ENCODE measurements at places on chromosomes 4 and X.

DNA sequence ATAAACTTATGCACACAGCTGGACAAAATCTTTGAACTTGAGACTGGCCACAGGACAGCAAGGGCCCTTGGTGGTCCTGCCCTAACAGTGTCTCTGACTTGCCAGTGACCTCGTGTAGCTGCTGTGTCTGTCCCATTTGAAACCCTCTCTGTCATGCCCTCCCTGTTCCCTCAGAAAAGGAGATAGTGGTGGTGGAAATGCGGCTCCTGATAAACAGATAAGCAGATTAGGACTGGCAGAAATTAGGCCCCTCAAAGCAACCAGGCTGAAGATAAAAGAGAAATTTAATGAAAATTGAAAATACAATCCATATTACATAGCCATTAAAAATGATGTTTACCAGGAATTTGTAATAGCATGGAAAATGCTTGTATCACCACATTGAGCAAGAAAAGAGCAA is 136.6 kb upstream of the ATP6AP2 start:
- DNase-seq, result no peak
- no peaks in the 10 kb centered on the region for H3K36me3 ChIP-seq
- H3K27me3 ChIP-seq, result no peaks in the 10 kb centered on the region

DNA sequence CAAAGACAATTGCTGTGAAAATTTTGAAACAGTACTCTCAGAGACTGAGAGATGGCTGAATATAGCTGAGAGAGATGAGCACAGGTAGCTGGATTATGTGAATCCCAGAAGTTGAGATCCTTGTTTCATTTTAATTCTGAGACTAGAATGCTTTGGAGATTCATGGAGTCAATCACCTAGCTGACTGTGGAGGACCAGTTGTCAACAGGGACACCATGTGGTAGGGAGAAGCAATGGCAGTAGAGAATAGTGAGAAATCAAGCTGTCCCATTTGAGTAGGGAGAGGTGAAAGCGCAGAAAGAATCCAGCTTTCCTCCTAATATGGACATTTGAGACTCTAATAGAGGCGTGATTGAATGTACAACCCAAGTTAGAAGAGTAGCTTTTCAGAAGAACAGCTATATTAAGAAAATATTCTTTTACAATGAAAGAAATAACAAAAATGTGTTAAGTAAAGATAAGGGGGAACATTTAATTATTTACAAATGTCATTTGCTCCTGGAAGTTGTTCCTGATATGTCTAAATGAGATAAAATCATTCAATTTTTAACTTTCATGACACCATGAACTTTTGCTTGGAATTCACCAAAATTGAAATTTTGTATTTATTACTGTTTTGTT is 30.3 kb upstream of the GLRB start:
- no peaks in the 10 kb centered on the region for H3K36me3 ChIP-seq
- no peaks in the 10 kb centered on the region for H3K4me1 ChIP-seq
- no peak overlapping the region for H3K27ac ChIP-seq
- no peak for DNase-seq

- H3K4me3 ChIP-seq, result no peak overlapping the region
- no peak for DNase-seq
- peak overlapping the region; percentile 56 for H3K27ac ChIP-seq
- no peaks in the 10 kb centered on the region for H3K27me3 ChIP-seq
- H3K36me3 ChIP-seq, result no peaks in the 10 kb centered on the region
Observed at GRCh38 chrX:153727123-153727931, 2.7 kb downstream of the ABCD1 start.

- H3K4me3 ChIP-seq, result peak within 1 kb of the TSS; percentile 59
- H3K36me3 ChIP-seq, result no peaks in the 10 kb centered on the region
- no peaks in the 10 kb centered on the region for H3K27me3 ChIP-seq
Observed at GRCh38 chrX:78945186-78945912, at the start of gene P2RY10. P2RY10 (plus strand) TSS chrX:78945391; CDS start chrX:78960521, 15,130 bp downstream.

GRCh38 chrX:54695816-54696487 is 102.1 kb downstream of the ITIH6 start:
- no peaks in the 10 kb centered on the region for H3K36me3 ChIP-seq
- no peaks in the 10 kb centered on the region for H3K4me1 ChIP-seq
- H3K27me3 ChIP-seq, result no peaks in the 10 kb centered on the region

GRCh38 chr4:156330436-156331031 is 376.9 kb upstream of the CTSO start:
- no peaks in the 10 kb centered on the region for H3K36me3 ChIP-seq
- no peak for DNase-seq
- H3K27ac ChIP-seq, result no peak overlapping the region
- no peaks in the 10 kb centered on the region for H3K27me3 ChIP-seq

DNA sequence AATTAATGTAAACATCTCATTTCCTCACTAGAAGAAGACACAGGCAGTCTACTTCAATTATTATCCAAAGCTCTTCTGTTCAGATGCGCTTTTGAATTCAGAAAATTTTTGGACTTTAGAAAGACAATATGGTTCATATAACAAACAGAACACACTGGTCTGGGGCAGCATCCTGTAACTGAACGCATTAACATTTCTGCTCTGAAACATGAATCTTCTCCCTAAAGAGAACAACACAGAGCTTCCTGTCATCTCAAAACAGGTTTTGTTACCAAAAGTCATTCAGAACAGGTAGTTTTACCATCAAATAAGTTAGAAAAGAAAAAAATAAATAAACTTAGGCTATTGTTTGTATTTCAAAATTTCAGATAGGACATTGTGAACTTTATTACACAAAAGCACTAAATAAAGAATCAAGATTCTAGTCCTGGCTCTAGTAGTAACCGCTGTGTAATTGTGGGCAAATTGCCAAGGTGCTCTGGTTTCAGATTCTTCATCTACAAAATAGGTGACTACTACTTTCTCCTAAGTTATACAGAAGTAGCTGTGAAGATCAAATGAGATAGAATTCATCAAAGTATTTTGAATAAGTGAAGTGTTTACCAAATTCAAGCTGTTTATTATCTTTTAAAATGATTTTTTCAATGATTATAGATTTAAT is 252.3 kb upstream of the RASGEF1B start:
- H3K27me3 ChIP-seq, result no peaks in the 10 kb centered on the region
- peak; percentile 27 for DNase-seq
- H3K4me1 ChIP-seq, result peaks cover 3% of the 10 kb centered on the region
- H3K36me3 ChIP-seq, result no peaks in the 10 kb centered on the region
- no peak overlapping the region for H3K27ac ChIP-seq
- no peak overlapping the region for H3K4me3 ChIP-seq

GRCh38 chr4:138087066-138087719 is 155.0 kb downstream of the SLC7A11 start:
- DNase-seq, result no peak
- no peak overlapping the region for H3K27ac ChIP-seq
- H3K4me3 ChIP-seq, result no peak overlapping the region
- no peaks in the 10 kb centered on the region for H3K36me3 ChIP-seq
- H3K27me3 ChIP-seq, result no peaks in the 10 kb centered on the region

GRCh38 chrX:148542481-148543255 is 42.3 kb downstream of the AFF2 start:
- H3K36me3 ChIP-seq, result no peaks in the 10 kb centered on the region
- no peaks in the 10 kb centered on the region for H3K27me3 ChIP-seq
- DNase-seq, result no peak
- H3K27ac ChIP-seq, result no peak overlapping the region

- DNase-seq, result no peak
- H3K27me3 ChIP-seq, result no peaks in the 10 kb centered on the region
- no peak overlapping the region for H3K4me3 ChIP-seq
- H3K27ac ChIP-seq, result no peak overlapping the region
- no peaks in the 10 kb centered on the region for H3K36me3 ChIP-seq
Observed at GRCh38 chrX:43703211-43703791, 47.2 kb downstream of the MAOA start.

DNA sequence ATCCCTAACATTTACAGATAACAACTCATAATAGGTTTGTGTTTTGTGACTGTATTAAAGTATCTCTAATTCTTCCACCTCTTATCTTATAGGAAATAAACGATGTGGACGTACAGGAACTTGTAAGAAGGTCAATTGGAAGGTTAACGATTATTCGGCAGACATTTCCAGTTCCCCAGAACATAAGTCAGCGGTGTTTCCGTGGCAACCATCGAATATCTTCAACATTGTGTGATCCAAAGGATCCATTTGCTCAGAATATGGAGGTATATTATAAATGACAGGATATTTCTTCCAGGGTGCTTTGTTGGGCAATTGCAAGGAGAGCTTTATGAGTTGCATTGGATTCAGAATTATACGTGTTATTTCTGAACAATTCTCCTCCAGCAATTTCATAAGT is 611.9 kb upstream of the ATOH1 start:
- DNase-seq, result no peak
- H3K4me3 ChIP-seq, result no peak overlapping the region
- H3K36me3 ChIP-seq, result no peaks in the 10 kb centered on the region

- no peak overlapping the region for H3K27ac ChIP-seq
- no peaks in the 10 kb centered on the region for H3K36me3 ChIP-seq
- no peak for DNase-seq
- H3K27me3 ChIP-seq, result no peaks in the 10 kb centered on the region
- peaks cover 16% of the 10 kb centered on the region for H3K4me1 ChIP-seq
Observed at GRCh38 chr4:38647101-38647819, 16.7 kb upstream of the KLF3 start.

DNA sequence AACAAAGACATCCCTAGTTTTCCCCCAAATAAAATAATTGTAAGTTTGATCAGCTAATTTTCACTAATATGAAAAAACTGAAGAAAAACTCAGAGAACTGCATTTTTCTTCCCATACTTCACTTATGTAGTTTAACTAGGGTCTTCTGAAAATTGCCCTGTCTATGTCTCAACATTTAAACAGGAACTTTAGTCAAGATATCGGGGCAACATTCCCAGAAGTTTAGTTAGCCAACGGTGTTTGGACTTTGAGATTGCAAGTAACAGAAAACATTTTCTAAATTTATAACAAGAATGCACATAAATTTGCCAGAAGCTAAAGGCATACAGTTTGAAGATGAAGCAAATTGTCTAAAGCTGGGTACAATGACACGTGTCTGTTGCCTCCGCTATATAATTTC is 201.1 kb downstream of the ARAP2 start:
- no peak for DNase-seq
- no peaks in the 10 kb centered on the region for H3K4me1 ChIP-seq
- no peaks in the 10 kb centered on the region for H3K36me3 ChIP-seq
- no peaks in the 10 kb centered on the region for H3K27me3 ChIP-seq
- no peak overlapping the region for H3K27ac ChIP-seq

DNA sequence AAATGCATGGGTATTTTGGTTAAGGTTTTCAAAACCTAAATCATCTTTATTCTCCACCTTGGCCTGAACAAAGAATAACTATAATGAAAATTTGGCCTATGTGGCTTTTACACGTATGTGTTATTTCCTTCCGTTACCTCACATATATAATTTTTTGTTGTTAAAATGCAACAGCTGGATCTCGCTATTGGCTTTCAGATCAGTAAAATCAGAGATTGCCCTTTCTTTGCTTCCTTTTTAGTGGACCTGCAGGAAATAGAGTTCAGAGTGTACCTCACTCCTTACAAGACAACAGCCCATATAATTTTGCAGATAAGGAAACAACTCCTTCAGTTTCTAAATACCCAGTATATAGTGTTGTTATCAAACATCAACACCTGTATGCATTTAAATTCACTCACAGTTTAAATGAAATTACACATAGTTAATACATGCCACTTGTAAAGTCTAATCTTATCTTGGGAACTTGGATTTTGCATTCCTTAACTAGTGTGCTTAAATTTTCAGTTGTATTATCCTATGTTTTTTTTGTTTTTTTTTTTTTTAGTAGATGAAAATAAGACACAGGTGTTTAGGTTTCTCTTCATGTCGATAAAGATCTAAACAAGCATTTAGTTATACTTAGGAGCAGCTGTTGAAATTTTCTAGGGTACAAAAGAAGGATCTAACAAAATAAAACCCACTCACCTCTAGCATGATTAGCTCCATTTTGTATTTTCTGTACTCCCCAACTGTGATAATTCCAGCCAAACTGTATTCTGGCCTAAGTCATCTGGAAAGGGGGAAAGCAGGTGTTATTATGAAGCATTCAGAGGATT is 96.2 kb upstream of the SPRY1 start:
- DNase-seq, result no peak
- no peak overlapping the region for H3K27ac ChIP-seq
- H3K27me3 ChIP-seq, result no peaks in the 10 kb centered on the region
- no peaks in the 10 kb centered on the region for H3K4me1 ChIP-seq

- no peaks in the 10 kb centered on the region for H3K4me1 ChIP-seq
- no peaks in the 10 kb centered on the region for H3K36me3 ChIP-seq
- H3K4me3 ChIP-seq, result no peak overlapping the region
Observed at GRCh38 chr4:45215976-45216542, 489.7 kb upstream of the GNPDA2 start.

GRCh38 chr4:77145842-77146185 is 11.2 kb upstream of the CCNG2 start:
- peaks cover 19% of the 10 kb centered on the region for H3K4me1 ChIP-seq
- DNase-seq, result no peak
- no peaks in the 10 kb centered on the region for H3K36me3 ChIP-seq
- H3K27me3 ChIP-seq, result no peaks in the 10 kb centered on the region
- H3K4me3 ChIP-seq, result no peak overlapping the region
- H3K27ac ChIP-seq, result no peak overlapping the region

GRCh38 chr4:138037696-138038095 is 204.5 kb downstream of the SLC7A11 start:
- no peak overlapping the region for H3K4me3 ChIP-seq
- no peaks in the 10 kb centered on the region for H3K4me1 ChIP-seq
- H3K27me3 ChIP-seq, result no peaks in the 10 kb centered on the region
- no peaks in the 10 kb centered on the region for H3K36me3 ChIP-seq
- no peak for DNase-seq

GRCh38 chrX:13257223-13258051 is 62.4 kb downstream of the ATXN3L start:
- DNase-seq, result no peak
- H3K36me3 ChIP-seq, result no peaks in the 10 kb centered on the region
- H3K27me3 ChIP-seq, result no peaks in the 10 kb centered on the region
- no peak overlapping the region for H3K27ac ChIP-seq

DNA sequence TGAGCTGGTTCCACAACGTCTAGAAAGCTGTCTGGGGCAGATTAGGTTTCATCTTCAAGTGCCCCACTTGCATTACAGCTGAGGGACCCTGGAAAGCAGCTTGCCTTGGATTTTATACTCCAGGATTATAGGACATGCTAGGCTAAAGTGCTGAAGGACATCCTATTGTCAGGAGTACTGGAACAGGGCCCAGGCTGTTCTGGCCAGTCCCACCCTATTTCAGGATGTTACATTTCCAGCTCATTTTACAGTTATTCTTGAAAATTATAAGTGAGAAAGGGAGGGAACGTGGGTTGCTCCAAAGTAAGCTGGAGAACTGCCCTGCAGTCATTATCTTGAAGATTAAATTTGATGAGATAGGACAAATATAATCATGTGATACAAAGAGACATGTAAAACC is 71.0 kb upstream of the UGT8 start:
- no peaks in the 10 kb centered on the region for H3K36me3 ChIP-seq
- H3K4me3 ChIP-seq, result no peak overlapping the region
- DNase-seq, result no peak
- H3K4me1 ChIP-seq, result no peaks in the 10 kb centered on the region

DNA sequence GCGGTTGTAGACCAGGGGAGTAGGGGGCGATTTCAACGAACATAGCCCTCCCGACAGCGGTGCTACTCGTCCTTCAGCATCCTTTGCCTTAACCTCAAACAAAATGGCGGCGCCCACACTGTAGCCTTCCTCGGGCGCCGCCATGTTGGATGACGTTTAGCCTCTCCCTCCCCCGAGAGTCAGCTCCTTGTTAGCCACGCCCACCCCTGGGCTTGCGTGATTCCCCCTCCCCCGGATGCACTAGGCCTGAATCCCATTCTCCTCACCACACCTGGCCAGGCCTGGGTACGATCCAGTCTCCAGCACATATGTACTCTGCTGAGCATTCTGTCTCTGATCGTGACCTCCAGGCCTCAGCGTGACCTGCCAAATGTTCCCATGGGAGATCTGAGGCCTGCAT is 49.0 kb upstream of the ZNF157 start:
- no peak overlapping the region for H3K27ac ChIP-seq
- H3K4me1 ChIP-seq, result no peaks in the 10 kb centered on the region
- no peak overlapping the region for H3K4me3 ChIP-seq
- no peaks in the 10 kb centered on the region for H3K27me3 ChIP-seq
